ENCODE measurements at places on chromosomes 5 and 9.

DNA sequence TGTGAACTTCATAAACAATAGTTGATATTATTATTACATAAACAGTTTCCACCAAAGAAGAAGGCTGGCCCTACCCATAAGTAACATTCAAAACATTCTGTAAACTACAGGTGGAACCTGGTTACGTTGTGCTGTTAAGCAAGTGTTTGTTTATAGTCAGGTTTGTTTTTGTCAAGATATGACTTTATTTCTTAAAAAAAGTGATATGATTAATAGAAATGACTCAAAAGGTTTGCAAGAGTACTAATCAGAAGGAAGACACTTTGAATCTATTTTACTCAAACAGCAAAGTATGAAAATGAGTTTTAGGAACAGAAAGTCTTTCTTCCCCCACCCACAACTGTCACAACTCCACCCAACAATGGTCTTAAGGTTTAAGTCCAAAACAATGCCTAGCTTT is 220.8 kb downstream of the PLK2 start:
- no peak for DNase-seq

DNA sequence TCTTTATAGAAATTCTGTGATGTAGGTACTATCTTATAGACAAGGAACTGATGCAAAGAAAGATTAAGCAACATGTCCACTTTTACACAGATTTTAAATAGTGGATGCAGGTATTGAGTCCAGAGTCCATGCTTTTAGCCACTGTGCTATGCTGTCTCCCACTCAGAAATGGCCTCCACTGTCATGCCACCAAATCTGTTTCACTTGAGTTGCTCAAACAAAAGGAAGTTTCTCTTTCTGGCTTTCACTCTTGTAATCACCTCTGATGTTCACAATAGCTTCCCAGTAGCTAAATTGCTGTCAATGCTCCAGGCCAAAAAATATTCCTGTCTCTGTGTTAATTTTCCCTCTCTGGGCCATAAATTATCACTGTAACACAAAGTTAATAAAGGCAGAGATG is 77.0 kb upstream of the RASA1 start:
- no peak for DNase-seq

DNA sequence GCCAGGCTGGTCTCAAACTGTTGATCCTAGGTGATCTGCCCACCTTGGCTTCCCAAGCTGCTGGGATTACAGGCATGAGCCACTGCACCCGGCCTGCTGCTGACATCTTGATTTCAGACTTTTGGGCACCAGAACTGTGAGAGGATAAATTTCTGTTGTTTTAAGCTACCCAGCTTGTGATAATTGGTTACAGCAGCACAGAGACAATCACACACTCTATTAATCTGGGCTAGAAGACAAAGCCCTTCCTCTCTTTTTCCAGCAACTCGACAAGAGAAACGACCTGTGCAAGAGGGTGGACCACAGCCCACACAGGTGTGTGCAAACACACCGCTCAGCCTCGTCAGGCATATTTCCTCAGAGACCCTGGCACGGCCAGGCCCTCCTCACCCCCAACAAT is 4.5 kb downstream of the ANKRD55 start:
- DNase-seq: no peak

DNA sequence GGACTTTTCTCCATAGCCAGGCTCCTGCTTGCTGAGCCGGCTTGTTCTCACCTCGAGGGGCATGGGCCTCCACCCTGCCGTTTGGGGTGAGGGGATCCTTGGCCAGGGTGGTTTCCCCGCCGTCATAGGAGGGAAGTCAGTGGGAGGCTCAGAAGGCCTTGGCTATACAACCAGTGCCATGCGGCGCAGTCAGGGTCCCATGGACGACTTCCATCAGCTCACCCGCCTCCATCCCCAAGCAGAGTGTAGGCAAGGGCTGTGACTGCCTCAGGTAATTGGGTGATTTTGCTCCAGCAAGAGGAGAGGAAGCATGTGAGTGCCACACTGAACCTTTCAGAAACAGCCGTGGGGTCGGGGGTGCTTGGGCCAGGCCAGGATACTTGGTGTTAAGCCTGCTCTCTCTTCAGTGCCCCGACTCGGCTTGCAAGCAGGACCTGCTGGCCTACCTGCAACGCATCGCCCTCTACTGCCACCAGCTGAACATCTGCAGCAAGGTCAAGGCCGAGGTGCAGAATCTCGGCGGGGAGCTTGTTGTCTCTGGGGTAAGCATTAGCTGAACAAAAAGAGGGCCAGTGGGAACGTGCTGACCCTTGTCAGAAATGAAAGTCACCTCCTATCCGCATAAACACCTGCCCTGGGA is 57.2 kb upstream of the LRRTM2 start:
- DNase-seq: no peak

DNA sequence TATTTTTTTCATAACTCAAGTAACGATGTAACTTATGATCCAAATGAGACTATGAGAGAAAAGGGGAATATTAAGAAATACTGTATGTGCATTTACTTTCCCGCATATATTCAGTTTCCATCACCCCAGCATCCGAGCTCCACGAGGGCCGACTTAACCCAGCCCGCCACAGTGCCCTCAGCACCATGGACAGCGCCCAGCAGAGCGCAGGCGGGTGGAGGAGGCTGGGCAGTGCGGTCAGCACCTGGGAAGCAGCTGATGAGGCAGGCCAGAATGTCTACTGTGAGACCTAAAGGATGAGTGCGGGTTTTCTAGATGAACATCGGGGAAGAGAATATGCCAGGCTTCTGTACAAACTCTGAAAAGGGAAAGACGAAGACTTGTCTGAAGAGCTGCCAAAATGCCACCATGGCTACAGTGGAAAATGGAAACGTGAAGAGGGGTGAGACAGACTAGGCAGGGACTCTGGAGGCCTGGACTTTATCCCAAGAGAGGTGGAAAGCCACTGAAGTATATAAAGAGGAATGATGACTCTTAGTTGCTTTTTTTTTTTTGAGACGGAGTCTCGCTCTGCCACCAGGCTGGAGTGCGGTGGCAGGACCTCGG is 34.5 kb upstream of the MED27 start:
- DNase-seq: peak; percentile 58

GRCh38 chr5:68292316-68292715 is 76.8 kb downstream of the PIK3R1 start:
- no peak for DNase-seq

Measured in activated naive CD4-positive, alpha-beta T cell treated with anti-CD3 and anti-CD28 coated beads, Interleukin-2, amount 50 U/mL, for 72 hours (primary cell).